ENCODE measurements at places on chromosomes 3 and 15.

- DNase-seq: no peak
Measured at GRCh38 chr3:9399746-9400145, 2.3 kb downstream of the SETD5 start.

- DNase-seq: peak; percentile 7
Measured at GRCh38 chr3:188439080-188439479, 285.1 kb downstream of the LPP start.

DNA sequence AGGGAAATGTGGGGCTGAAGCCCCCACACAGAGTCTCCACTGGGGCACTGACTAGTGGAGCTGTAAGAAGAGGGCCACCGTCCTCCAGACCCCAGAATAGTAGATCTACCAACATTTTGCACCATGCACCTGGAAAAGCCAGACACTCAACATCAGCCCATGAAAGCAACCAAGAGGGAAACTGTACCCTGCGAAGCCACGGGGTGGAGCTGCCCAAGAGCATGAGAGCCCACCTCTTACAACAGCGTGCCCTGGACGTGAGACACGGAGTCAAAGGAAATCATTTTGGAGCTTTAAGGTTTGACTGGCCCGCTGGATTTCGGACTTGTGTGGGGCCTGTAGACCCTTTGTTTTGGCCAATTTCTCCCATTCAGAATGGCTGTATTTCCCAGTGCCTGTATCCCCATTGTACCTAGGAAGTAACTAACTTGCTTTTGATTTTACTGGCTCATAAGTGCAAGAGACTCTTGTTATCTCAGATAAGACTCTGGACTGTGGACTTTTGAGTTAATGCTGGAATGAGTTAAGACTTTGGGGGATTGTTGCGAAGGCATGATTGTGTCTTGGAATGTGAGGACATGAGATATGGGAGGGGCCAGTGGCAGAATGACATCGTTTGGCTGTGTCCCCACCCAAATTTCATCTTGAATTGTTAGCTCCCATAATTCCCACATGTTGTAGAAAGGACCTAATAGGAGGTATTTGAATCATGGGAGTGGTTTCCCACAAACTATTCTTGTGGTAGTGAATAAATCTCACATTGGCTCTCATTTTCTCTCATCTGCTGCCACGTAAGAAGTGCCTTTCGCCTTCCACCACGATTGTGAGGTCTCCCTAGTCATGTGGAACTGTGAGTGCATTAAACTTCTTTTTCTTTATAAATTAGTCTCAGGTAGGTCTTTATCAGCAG, 105.8 kb downstream of the CBLB start:
- DNase-seq: no peak

DNA sequence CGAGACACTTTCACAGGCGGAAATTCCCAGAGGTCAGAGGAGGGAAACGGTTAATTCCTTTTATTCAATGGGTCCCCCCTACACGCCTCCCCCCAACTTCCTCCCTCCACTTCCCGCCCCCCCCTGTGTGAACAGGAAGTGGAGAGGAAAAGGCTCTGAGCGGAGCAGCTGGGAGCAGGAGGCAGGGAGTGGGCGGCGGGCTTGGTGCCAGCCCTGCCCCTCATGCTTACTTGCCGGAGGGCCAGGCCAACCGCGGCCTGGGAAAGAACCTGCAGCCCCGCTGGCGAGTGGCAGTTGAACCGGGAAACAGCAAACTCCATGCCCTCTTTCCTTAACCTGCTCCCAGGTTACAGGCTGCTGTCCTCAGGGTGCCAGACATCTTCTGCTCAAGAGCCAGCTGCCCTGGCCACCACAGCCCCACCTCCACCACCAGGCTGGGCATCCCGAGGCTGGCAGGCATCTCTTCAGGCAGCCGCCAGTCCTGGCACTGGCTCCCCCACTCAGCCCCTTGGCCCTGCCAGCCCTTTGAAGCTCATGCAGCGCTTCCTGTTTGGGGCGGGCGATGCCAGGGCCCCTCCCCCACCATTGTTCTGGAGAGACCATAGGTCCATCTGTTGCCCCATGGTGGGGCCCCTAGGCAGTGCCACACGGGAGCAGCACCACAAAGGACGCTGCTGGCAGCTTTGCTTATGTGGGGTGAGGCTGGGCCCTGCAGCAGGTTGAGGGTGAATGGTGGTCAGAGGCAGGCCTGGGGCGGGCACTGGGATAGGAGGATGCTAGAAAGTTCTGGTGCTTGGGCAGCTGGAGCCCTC, 12.9 kb downstream of the VPS18 start:
- no peak for DNase-seq

DNA sequence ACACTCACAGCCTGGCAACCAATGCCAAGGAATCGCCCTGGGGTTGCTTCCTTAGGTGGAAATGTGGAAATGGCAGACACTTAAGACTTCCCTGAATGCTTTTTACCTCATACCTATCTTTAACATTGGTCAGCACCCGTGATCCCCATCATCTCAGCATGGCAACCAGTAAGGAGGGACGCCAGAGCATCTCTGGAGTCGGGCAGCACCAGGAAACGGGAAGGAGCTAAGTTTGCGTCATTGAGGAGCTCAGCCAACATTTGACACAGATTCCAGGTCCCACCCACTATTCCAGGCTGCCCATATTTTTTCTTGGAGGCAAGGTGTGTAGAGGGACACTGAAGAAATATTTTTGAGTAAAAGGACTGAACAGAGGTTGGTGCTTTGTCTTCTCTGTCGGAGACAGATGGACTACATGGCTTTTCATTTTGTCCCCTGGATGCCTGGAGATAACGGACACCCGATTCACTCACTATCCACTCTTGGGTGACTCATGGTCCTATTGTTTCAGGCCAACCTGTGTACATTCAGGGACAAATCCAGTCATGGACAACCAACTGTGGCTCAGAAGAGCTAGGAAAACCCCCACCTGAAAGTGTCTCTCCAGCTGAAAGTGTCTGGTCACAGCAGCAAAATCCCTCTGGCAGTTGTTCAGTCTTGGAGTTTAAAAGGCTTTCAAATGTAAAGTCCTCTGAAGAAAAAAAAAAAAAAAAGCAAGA, 70.4 kb upstream of the OXTR start:
- no peak for DNase-seq

- DNase-seq: no peak
Measured at GRCh38 chr15:57589754-57590153, 1.9 kb upstream of the MYZAP start.

DNA sequence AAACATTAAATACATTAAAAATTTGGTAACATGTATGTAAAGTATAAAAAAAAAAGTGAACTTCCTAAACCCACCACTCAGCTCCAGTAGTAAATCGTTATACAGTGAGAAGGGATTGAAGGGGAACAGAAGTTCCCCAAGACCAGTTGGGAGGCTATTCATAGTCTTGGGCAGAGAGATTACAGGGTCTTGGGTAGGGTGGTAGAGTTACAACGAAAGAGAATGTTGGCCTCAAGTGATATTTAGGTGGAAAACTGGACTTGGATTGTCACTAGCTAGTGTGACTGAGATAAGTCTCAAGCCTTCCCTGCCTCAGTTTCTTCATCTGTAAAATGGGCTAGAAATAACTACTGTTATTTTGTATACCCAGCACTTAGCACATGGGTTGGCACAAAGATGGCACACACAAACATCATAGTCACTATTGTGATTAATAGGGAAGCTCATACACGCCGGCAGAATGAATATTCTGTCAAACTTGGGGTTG, 431 bp upstream of the YEATS2 start:
- no peak for DNase-seq

- no peak for DNase-seq
Measured at GRCh38 chr15:100667405-100668347, 65.3 kb downstream of the ASB7 start.

- DNase-seq: no peak
Measured at GRCh38 chr15:77037388-77038209, 33.3 kb downstream of the TSPAN3 start.

DNA sequence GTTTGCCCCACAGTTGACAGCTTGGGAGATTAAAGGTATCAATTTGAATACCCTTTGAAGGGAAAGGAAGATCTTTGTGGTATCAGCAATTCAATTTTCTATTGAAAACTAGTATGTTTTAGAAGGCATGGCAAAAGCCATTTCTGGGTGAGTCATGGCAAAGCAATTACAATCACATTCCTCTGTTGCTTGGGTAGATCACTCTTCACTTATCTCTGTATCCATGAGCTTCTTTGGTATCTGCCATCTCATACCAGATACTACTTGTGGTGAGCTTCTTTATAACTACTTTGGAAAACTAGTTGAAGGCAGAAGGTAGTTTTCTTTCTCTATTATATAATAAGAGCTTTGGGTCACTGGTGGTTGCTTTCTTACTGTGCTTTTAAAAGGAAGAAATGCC, 28.3 kb upstream of the LSAMP start:
- no peak for DNase-seq

- DNase-seq: no peak
Measured at GRCh38 chr15:59154243-59154642, 49.3 kb downstream of the CCNB2 start.

DNA sequence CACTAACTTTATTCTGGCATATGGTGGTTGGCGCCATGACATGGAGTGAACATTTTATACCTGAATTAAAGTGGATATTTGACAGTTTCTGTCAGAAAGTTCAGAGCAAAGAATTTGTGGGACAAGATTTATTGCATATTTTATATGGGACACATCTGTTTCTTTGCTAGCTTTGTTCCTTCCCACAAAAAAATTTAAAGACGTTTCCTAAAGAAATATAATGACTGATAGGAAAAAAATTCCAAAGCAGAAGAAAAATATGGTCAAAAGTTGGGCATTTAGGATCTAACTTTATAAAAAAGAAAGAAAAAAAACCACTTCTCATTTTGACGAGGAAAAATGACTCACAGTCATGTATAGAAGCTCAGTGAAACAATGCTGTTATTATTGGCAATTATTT, 101.6 kb downstream of the GREM1 start:
- DNase-seq: no peak

DNA sequence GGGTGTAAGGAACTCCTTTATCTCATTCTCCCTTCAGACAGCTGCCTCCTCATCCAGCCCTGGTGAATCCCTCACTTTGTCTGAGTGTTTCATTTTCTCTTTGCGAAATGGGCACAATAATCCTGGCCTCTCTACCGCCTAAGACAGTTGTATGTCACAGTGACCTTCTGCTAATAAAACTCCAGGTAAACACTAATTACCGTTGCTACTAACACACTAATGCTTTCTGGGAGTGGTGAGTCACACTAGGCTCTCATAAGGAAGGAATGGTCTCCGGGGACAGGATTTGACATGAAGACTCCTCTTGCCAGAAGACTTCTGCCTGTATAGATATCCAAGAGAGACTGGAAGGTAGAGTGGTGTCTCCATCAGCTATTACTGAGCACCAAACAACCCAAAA, 71.7 kb upstream of the SNRK start:
- DNase-seq: no peak

DNA sequence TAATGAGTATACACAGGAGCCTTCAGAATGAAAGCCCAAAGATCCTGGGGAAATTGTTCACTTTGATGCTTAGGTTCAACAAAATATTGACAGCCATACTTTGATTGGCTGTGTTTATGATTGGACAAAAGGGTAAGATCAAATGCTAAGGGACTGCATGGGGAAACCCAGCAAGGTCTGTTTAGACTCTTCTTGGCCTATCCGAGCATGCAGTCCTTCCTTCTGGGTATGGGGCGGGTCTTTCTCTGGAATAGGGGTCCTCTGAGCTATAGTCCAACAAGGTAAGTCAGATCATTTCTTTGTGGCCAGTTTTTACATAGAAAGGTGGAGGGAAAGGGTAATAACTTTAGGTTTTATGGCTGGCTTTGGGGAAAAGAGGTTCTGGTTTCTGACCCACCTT, 52.9 kb upstream of the ACKR4 start:
- no peak for DNase-seq
